NT2/D1 (cell line): ENCODE measurements at places on chromosomes 1 and 21.

DNA sequence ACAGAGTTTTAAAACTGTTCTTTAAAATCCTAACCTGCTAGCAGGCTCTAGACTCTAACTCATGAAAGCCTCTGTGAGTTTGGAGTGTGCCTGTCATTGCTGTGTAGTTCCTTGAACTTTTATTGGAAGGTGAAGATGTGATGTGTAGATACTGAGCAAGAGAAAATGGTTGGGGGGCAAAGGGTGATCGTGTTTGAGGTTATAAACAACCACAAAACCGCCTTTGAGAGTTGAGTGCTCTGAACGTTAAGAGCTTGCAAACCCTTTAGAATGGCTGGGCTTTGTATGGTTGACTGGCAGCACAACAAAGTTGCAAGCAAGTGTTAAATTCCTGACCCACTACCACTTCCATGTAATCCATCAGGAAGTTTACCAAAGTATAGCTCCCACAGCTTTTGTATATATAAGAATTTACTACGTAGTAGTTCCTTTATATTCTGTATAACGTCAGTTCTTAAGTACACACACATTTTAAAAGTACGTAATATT is 19.6 kb downstream of the BACE2 start:
- no peak for DNase-seq

GRCh38 chr1:51553911-51554310 is 34.8 kb upstream of the EPS15 start:
- DNase-seq = no peak

DNA sequence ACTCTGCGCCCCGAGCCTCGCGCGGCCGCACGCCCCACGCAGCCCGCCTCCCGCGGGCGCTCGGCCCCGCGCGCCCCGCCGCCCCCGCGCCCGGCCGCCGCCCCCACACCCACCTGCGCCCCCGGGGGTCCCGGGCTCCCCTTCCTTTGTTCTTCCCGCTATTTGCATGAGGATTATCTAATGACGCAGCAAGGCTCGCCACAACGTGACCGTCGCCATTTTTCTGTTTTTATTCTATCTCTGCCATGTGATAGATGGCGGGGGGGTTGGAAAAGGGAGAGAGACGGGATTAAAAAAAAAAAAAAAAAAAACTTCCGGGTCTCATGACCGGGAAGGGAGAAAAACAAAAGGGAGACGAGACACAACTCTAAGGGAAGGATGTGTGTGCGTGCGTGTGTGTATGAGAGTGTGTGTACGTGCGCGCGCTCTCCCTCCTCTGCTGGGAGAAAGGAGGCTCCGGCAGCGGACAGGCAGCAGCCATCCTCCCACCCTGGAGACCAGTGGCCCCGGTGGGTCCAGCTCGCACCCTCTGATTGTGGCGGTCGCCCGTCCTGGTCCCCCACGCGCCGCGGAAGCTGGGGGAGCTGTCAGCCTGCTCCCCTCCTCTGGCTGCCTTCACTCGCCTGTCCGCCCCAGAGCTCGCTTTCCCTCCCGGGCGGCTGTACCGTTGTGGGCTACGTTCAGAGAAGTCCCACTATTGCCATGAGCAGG is 80.4 kb upstream of the AK4 start:
- DNase-seq = peak; percentile 80

- DNase-seq = no peak
These were observed 47.9 kb downstream of the NPHP4 start for GRCh38 chr1:5944154-5944842.

GRCh38 chr1:242641461-242641860 is 117.0 kb upstream of the PLD5 start:
- DNase-seq = no peak
